HuH-7 (cell line): ENCODE measurements at places on chromosomes 16 and 17.

DNA sequence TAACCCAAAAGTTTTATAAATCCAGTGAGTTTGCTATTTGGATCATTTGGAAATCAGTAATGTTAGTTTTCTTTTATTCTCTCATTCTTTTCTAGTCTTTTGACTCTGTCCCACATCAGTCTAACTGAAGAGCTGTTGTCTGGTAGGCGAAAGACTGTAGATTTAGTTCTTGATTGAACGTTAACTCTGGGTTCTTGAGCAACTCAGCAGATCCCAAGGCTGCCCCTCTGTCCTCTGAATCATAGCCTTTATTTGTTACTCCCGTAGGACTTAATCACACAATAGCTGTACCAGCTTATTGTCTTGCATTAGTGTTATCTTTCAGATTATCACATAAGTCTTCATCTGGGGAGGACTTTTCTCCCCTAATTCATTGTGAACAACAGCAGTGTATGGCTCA is 119.3 kb upstream of the TOM1L1 start:
- DNase-seq: no peak

GRCh38 chr17:68559316-68559715 is 41.9 kb downstream of the FAM20A start:
- DNase-seq: no peak

GRCh38 chr17:57877803-57878377 is 28.0 kb upstream of the MRPS23 start:
- DNase-seq: no peak

DNA sequence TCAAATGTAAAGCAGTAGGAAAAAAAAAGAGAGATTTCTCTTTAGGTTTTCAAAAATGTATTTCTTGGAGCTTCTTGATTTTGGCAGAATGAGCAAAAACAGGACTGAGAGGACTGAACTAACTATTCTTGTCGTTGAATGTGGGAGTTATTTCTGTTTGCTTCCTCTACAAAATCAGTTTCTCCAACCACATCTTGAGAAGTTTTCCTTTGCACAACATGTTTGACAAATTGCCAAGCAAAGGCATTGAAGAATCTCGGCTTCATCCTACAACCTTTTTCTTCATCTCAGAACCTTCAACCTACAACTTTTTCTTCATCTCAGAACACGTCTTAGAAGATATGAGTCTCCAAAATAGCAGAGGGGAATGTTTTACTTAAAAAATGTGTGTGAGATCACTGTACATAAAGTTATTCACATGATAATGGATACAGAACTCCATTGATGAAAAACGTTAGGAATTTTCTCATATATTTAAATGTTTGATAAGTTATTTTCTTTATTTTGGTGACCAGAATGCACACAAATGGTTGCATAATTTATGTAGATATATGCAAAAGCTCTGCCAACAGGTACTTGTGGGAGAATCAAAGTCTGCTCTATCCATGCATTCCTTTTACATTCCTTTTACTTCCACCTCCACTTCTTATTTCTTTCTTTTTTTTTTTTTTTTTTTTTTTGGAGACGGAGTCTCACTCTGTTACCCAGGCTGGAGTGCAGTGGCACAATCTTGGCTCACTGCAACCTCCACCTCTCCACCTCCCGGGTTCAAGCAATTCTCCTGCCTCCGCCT is 370.0 kb downstream of the KCNJ2 start:
- DNase-seq: no peak
